ENCODE measurements at places on chromosomes 7 and 10.

- no peak for DNase-seq
- H3K27ac ChIP-seq: no peak overlapping the region
- H3K4me1 ChIP-seq: peaks cover 5% of the 10 kb centered on the region
- no peaks in the 10 kb centered on the region for H3K27me3 ChIP-seq
These were observed 5.8 kb downstream of the AP4M1 start for GRCh38 chr7:100107125-100107737.

DNA sequence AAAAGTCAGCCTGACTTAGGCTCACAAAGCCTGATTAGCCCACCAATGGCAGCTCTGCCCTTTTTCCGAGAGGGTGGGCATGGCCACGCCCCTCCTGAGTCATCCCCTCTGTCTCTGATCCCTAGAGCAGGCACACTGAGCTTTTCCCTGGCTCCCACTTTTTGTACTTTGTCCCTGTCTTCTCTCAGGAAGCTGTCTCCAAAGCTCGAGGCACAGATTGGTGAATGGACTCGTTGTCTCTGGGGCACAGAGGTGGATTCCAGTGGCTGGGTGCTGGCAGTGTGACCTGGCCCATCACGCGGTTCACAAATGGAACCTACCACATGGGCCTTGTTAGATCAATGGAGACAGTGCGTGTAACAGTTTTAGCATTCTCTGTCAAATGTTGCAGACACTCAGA lies 313.5 kb downstream of the WDR37 start:
- no peak overlapping the region for H3K4me3 ChIP-seq
- no peak overlapping the region for H3K27ac ChIP-seq
- H3K36me3 ChIP-seq: no peaks in the 10 kb centered on the region
- DNase-seq: peak; percentile 20
- H3K27me3 ChIP-seq: no peaks in the 10 kb centered on the region
- no peaks in the 10 kb centered on the region for H3K4me1 ChIP-seq

DNA sequence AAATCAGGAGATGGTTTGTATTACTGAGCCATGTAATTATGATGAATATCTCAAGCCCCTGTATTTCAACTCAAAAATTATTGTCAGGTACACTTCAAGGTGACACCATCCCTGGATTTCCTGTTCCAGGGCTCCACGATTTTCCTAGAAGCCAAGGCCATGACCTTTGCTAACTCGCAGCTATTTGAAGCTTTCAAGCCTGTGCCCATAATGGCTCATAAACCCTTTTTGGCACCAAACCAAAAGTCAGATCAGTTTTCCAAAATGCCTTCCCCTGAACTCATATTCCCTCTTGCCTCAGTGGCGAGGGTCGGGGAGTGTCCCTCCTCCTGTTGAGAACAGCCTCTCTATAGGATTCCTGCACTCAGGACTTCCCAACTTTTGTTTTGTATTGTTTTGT lies 70.8 kb downstream of the HIP1 start:
- no peak for DNase-seq
- no peaks in the 10 kb centered on the region for H3K36me3 ChIP-seq

DNA sequence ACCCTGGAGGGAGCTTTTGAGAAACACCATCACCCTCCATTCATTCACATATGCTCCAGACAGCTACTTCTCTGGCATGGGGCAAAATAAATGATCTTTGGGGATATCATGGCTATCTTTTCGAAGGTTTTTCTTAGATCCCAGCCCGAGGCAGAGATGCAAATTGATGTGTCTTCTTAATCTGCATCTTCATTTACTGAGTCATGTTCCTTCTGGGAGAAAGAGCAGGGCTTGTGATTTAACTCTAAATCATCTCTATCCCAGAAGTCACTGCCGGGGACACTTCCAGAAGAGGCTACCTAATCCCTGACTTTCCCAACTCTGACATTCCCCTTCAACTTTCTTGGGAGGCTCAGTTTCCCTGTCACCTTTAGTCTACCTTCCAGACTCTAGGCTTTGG lies 90.1 kb downstream of the SORCS3 start:
- no peak for DNase-seq
- H3K27ac ChIP-seq: no peak overlapping the region

Data from stomach (tissue), 19 donors.